ENCODE measurements at places on chromosomes 12 and 14.

DNA sequence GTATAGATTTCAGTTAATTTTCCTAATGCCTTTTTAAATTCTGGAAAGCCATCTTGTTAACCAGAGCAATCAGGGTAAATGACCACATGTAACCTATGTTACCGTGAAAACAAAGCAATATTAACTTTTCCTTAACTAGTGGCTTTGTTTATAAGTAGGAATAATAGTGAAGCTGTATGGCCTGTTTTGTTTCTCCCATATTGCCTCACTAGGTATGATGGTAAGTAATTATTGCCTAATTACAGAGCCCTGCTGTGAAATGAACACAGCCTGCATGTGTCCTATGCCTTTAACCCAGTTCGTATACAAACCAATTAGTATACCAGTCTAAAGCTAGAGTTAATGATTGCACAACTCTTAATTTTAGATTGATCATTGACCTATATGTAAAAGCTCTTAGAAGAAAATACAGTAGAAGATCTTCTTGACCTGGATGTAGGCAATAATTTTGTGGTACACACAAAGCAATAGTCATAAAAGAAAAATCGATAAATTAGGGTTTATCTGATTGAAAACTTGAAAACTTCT is 249.9 kb downstream of the CCDC91 start:
- no peak for DNase-seq

DNA sequence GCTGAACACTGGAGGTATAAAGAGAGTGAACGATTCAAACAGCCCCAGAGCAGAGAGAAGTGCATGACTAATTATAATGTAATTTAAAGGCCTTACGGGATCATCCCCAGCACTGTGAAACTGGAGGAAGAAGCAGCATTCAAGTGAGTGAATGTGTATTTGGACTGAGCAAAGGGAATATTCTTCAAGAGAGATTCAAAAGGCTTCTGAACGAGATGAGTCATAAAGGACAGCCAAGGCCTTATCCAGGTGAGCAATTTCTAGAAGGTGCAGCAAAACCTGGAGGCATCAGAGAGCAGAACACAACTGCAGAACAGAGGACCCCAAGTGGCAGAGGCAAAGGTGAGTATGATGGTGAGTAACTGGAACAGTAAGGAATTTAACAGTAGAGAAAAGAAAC is 127.2 kb downstream of the BCAT1 start:
- DNase-seq: no peak

GRCh38 chr12:51011955-51012354 is 14.2 kb downstream of the SLC11A2 start:
- no peak for DNase-seq

DNA sequence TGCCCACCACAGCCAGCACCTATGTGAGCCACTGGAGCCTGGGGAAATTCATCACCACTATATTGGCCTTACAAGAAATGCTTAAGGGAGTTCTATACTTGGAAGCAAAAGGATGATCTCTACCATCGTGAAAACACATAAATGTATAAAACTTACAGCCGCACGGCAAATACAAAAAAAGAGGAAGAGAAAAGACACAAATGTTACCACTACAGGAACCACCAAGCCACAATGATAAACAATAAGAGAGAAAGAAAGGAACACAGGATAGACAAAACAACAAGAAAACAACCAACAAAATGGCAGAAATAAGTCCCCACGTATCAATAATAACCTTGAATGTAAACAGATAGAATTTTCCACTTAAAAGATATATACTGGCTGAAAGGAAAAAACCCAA is 267.5 kb downstream of the TMEM121 start:
- no peak for DNase-seq

GRCh38 chr12:9340422-9341259 is 132.4 kb upstream of the PZP start:
- DNase-seq: no peak

GRCh38 chr12:46415552-46415951 is 43.0 kb upstream of the SLC38A2 start:
- no peak for DNase-seq

DNA sequence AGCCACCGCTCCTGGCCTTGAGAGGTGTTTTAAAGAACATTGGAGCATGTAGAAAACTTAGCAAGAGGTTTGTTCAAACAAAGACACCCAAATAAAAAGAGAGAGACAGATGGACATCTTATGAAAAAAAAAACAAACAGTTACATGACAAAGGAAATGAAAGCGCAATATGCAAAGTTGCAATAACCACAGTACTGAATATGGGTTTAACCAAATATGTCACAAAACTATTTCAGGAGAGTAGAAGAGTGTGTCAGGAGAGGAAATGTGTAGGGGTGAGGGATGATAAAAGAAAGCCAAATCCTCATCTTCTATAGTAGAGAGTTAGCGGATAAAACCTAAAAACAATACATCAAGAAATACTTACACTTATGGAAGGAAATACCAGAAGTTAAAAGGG is 98.4 kb downstream of the GTF2A1 start:
- no peak for DNase-seq

- no peak for DNase-seq
Observed at GRCh38 chr14:90093942-90094595, 32.3 kb downstream of the KCNK13 start.

DNA sequence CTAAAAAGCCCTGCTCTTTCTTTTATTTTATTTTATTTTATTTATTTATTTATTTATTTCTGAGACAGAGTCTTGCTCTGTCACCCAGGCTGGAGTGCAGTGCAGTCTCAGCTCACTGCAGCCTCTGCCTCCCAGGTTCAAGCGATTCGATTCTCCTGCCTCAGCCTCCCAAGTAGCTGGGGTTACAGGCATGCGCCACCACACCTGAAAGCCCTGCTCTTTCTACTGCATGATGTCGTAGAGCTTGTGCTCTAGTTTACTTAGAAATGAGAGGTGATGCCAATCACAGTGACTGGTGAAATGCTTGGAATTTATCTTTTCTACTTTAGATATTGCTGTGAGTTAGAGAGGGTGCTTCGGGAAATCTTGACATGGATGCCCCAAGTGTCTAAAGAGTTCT is 54.5 kb downstream of the DAD1 start:
- no peak for DNase-seq

All from D721Med (cell line).